Midbrain (tissue), 1 donor: ENCODE measurements at places on chromosomes 12 and 14.

- DNase-seq, result no peak
Measured at GRCh38 chr12:124751654-124752355, 111.9 kb downstream of the SCARB1 start.

- DNase-seq, result no peak
Measured at GRCh38 chr14:58078471-58078870, 73.5 kb downstream of the ARMH4 start.

DNA sequence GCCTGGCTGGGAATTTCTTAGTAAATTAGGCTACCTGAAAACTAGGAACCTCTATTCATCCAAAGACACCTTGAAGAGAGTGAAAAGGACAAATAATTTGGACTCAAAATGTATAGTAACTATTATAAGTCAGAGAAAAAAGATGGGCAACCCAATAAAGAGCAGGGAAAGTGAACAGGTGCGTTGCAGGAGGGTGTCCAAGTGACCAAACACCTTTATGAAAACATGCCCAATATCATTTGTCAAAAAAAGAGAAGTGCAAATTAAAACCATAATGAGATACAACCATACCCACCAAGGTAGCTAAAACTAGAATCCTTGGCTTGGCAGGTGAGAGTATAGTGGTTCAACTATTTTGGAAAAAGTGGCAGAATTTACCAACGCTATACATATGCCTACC, 24.9 kb upstream of the PLD4 start:
- no peak for DNase-seq

DNA sequence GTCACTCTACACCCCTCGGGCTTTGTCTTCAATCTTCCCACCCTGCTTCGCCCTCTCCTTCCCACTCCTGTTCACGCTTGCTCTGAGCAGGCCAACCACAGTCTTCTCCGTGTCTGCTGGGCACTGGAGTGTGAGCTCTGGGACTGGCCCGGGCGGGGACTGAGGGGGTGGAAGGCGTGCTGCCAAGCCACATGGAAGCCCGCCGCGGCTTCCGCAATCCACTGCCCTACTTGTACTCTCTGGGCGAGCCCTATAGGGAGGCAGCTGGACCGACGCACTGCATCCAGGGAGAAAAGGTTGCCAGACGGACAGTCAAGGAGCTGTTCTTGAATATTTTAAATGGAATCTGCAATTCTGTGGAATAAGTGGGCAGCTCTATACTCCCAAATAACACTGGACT, 24.8 kb downstream of the GOLGA3 start:
- no peak for DNase-seq

DNA sequence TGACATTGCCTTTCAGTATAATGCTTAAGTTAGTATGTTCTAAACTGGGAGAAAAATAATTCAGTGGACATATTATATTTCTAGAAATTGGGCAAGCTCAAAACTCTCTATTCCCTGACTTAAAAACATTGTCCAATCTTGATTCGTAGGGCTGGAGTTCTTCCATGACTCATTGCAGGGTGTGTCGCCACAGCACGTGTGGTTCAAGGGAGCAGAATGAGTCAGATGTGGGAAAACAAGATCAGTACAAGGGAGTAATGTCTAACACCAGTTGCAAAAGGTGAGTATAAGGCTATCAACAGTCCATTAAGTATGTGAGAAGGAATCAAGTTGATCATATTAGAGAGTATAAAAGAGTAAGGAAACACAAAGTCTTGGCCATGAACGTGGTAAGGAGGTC, 887.0 kb downstream of the TMTC2 start:
- DNase-seq, result no peak

- no peak for DNase-seq
Measured at GRCh38 chr12:90099288-90099687, 390.6 kb upstream of the ATP2B1 start.

DNA sequence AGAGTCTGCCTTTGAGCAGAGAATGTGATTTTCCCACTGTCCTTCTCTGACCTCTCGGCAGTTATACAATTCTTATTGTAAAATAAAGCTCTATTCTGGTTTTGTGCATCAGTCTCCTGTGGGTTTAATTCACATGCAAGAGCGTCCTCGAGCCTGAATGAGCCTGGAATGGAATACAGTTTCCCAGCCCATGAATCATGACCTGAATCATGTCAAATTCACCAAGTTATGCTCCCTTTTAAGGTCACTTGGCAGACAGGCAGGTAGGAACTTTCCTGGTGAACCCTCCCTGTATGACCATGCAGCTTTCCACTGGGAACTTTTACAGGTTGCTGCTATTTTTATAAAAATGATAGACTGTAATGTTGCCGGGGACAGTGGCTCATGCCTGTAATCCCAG, 41.7 kb downstream of the BICD1 start:
- DNase-seq, result no peak

DNA sequence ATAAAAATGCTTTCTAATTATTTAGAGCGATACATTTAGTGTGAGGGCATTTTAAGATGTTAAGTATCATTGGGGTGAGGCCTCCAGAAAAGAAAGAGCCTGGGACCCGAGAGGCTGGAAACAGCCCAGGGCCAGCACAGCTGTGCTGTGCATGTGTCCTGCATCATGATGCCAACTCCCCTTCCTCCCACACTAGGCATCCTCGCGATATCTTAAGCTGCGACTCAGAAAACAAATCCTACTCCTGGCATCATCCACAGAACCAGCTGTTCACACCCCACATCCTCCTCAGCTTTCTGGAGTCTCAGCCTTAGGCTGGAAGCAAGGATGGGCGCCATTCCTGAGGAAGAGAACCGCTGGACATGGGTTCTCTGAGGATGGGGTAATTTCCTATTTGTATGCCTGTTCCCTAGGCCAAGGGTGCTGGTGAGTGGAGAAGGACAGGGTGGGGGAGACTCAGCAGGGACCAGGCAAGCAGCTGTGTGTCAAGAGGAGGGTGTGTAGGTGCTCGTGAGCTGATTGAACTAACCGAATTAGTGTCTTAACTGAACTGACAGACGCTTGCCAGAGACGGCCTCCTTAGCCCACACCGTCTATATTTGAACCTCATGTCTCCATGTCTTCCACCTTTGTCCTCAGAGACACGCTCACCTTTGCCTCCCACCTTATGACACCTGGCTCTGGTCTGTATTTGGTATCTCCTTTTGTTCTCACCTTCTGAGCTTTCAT, 15.6 kb upstream of the MCRS1 start:
- DNase-seq, result no peak

GRCh38 chr12:2796187-2796666, 1.5 kb downstream of the FKBP4 start:
- DNase-seq, result no peak

DNA sequence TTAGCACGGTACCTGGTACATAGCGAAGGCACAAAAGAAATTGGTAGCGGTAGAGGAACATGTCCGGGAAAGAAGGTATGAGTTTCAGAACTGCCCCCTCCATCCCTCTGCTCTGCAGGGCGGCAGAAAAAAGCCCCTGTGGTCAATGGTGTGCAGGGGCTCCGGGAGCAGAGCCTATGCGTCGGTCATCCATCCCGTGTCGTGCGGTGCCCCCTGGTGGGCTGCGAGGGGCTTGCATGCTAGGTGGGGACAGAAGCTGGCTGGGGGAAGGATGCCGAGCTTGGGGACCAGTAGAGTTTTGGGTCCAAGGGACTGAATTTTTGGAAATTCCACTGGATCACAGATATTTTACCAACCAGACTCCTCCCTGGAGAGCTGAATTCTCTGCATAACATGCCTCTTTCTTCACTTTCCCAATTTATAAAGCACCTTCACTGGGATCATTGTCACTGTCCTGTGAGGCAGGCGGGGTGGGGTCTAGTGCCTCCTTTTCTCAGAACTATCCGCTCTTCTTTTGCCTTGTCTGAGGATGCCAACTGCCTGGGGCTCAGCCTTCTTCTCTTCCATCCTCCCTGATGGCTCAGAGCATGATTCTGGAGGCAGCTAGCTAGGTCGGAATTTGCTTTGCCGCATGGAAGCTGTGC, 148.7 kb downstream of the SMOC1 start:
- peak; percentile 83 for DNase-seq

GRCh38 chr14:75811872-75812499, 150.9 kb downstream of the TTLL5 start:
- DNase-seq, result no peak

GRCh38 chr12:72075401-72075800, 136.8 kb downstream of the TPH2 start:
- DNase-seq, result no peak

DNA sequence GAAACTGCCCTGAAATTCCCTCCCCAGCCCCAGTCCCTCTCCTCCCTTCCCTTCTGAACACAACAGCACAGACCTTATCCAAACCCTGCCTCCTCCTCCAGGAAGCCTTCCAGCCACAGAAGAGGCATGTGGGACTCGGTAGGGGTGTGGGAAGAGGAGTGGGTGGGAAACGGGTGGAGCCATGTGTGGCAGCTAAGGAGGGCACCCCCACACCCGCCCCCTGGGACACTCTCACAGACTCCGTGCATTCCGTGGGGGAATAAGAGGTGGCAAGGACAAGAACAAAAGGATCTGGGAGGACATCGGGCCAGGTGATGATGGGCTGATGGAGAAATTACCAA, 24.4 kb downstream of the SLC6A12 start:
- DNase-seq, result no peak

DNA sequence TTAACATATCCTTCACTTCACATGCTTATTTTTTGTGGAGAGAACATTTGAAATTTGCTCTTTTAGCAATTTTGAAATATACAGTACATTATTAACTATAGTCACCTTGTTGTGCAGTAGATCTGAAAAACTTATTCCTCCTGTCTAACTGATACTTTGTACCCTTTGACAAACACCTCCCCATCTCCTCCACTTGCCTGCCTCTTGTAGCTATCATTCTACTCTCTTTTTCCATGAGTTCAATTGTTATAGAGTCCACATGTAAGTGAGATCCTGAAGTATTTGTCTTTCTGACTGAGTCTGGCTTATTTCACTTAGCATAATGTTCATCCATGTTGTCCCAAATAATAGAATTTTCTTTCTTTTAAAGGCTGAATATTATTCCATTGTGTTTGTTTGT, 9.5 kb upstream of the SERPINA6 start:
- no peak for DNase-seq

- DNase-seq, result no peak
Measured at GRCh38 chr14:59310633-59311032, 122.2 kb downstream of the DAAM1 start.

GRCh38 chr12:45186762-45187161, 29.1 kb upstream of the ANO6 start:
- no peak for DNase-seq

GRCh38 chr14:76385435-76385834, 9.5 kb downstream of the ESRRB start:
- no peak for DNase-seq

- no peak for DNase-seq
Measured at GRCh38 chr12:2876431-2877046, 435 bp downstream of the FOXM1 start.

DNA sequence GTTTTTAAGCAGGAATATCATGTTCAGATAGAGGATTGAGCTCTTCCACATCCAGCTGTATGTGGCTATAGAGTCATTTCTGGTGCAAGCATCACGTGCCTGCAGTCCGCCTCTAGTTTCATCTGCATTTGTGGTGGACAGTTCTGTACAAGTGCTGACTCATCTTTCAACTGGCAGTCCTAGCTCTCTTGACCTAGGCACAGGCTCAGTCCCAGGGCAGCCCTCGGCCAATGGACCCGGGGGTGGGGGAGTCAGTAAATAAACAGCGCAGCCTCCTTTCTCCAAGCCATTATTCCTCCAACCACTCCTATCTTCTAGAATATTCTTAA, 41.8 kb upstream of the FRMD6 start:
- DNase-seq, result no peak

DNA sequence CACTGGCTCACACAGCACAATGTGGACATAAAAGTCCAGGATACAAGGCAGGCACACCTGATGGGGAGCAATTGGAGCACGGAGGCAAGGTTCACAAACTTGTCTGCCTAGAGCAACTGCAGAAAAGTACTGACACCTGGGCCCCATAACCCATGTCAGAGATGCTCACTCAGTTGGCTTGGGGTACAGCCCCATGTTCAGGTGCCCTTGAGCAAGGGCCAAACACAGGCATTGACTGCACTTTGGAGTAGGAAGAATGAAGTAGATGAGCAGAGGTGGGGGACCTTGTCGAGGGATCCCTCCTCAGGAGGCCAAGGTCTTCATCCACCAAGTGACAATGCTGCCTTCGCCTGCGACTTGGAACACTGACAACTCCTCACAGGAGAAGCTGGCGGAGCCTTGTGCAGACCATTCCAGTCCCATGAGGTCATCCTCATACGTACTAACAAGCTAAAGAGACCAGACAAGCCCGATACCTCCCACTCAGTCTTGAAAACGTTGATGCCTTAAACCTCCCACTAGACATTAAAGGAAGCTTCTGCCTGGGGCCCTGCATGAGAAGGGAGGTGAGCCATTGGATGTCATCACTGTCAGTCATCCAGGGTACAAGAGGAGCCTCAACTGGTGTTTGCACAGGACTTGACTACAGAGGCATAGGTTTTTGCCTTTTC, 42.5 kb upstream of the C14orf180 start:
- no peak for DNase-seq

DNA sequence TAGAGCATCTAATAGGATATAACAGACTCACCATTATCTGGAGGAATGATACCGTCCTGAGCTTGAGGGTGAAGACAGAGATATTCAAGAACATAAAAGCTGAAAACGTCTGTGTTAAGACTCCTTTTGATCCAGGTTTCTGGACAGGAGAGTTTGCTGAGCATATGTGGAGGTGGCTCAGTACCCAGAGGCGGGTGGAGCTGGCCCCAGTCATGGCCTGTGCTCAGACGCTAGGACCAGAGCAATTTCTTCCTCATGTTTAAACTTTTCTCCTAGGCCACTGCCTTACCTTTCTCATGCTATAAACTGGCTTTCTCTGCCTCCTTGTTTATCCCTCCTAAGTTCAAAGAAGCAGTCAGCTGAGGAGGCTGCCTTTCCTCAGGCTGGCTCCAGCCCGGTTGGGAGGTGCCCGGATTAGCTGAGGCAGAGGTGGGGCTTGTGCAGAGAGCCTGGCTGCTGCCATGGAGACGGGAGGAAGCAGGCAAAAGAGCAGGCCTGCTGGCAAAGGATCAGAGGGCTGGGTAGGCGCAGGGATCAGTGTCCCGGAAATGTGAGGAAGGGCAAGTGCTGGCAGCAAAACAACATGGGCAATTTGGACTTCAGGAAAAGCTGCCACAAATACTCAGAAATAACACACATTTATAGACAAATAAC, 13.7 kb downstream of the COA8 start:
- DNase-seq, result peak; percentile 67

DNA sequence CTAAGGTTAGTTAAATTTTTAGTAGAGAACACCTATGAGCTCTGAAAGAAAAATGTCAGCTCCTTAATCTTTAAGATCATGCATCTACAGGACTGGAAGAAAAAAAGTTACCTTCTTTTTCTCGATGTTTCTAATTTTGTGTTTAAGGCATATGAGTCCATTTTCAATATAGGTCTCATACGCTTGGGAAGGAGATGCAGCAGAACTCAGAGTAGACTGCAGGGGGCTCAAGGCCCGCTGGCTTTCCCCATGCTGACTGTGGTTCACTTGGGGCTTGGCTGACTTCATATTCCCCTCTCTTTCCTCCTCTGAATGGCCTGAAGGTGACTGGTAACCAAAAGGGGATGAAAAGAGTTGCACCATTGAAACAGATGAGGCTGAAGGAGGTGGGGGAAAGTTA, 1.5 kb downstream of the CAPRIN2 start:
- DNase-seq, result no peak
